ENCODE measurements at places on chromosomes 5 and 9. TPM values are rescaled to one million over a fixed set of nuclear protein-coding genes. Genes with fewer than 3 reads are reported as not detected.

DAP gene
- 77.7 TPM for total RNA-seq

SLC23A1 gene
- total RNA-seq, result not detected

DNA sequence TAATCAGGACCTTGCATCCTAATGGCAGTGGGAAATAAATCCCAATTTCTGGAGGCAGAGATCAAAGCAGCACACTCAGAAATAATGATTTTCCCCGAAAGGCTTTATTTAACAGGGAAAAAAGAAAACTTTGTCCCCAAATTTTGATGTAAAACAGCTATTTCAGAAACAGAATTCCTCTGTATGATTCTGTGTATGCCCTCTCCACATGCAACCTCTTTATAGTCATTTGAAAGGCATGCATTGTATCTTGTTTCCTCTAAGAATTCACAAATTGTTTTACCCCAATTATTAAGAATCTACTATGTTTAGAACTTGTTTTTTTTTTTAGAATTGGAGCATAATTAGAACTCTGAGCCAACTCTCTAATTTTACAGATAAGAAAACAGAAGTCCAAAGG is 2.7 kb upstream of the PTAR1 start:
- no peak for DNase-seq

DNA sequence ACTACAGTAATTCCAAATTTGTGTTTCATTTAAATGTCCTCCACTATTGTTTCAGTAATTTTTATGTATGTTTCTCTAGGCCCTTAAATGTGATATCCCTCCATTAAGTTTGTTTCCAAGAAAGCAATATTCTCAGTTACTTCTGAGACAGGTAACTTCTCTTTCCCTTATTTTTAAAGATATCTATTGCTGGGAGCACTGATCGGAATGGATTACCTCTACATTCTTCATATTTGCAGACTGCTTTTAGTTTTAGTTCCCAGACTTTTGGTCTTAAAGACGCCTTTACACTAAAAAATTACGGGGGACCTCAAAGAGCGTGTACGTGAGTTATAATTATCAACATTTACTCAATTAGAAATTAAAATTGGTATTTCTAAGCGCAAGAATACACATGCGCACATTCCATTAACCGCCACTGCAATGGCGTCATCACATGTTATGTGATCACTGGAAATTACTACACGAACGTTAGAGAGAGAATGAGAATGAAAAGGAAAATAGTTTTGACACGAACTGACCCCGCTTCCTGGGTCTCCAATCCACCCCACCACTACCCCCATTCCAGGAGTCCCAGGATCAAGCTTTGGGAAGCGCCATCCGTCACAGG is 519 bp upstream of the RAD50 start:
- no peak for DNase-seq

GRCh38 chr5:79573983-79574890 is 38.0 kb upstream of the TENT2 start:
- DNase-seq, result no peak

SEMA6A gene
- total RNA-seq, result 6.3 TPM

DNA sequence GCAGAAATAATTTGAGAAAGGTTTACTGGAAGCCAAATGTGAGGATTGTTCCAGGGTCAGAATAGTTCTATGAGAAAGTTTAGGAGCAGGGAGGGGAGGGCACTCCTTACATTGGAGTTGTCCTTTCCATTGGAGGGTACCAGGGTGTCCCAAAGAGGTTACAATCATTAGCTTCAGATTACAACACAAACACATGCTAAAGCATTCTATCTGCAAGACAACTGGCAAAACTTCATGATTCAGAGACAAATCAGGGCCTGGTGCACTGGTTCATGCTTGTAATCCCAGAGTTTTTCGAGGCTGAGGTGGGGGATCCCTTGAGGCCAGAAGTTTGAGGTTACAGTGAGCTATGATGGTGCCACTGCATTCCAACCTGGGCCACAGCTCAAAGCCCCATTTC is 51.8 kb downstream of the NSUN2 start:
- no peak for DNase-seq

DNA sequence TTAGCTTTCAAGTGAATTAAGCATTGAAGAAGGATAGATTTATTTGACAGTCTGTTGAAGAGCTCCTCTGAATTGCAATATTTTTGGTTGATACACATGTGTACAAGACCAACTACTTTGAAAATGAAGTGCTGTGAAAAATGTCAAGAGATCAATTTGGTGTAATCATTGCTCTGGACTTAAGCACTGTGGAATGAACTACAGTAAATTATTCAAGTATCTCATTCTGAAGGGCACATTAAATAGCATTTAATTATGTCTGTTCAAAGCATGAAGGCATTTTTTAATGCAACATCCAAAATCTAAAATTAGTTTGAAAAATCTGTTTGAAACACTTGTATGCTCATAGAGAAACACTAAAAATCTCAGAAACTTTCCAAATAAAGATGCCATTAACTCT is 107.5 kb downstream of the CDH18 start:
- DNase-seq, result no peak

GRCh38 chr9:117936185-117937130 is 232.3 kb downstream of the TLR4 start:
- DNase-seq, result no peak

ORM2 gene
- total RNA-seq, result not detected

DNA sequence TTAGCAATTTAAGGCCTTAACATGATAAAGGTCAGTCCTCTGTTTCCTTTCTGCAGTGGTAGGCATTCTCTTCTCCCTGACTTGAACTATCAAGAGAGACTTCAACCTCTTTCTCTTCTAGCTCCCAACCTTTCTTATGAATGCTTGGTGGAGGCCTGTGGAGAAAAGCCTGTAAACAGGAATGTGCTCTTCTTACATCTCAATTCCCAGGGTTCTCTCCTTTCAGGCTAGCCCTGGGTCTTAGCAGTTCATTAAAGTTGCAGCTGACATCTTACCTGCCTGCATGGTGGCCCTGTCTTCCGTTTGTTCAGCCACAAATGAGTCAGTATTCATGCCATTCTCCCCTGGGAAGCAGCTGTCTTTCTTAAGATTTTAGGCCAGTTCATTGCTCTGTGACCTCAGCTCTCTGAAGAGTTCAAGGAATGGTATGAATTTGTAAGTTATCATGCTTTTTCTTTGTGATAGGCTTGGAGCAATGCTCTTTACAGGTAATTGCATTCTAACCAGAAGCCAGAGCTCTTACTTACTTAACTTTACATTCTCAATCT is 77.8 kb downstream of the ADCY2 start:
- no peak for DNase-seq

DNA sequence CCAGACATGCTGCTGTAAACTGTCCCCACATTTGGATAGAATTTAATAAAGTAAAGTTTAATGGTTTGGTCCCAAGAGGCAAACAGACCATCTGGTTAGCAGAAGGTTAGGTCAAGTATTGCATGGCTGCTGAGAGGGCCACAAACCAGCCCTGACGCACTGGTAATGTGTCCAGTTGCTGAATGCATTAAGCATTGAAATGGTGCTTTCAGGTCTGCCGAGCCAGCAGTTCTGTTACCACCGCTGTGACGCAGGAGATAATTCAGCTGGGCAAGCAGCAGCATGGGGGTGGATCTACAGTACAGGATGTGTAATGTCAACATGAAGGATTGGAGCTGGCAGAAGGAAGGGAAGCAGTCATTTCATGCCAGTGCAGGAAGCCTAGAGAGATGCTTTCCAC is 16.0 kb downstream of the ZNF462 start:
- peak; percentile 70 for DNase-seq

DNA sequence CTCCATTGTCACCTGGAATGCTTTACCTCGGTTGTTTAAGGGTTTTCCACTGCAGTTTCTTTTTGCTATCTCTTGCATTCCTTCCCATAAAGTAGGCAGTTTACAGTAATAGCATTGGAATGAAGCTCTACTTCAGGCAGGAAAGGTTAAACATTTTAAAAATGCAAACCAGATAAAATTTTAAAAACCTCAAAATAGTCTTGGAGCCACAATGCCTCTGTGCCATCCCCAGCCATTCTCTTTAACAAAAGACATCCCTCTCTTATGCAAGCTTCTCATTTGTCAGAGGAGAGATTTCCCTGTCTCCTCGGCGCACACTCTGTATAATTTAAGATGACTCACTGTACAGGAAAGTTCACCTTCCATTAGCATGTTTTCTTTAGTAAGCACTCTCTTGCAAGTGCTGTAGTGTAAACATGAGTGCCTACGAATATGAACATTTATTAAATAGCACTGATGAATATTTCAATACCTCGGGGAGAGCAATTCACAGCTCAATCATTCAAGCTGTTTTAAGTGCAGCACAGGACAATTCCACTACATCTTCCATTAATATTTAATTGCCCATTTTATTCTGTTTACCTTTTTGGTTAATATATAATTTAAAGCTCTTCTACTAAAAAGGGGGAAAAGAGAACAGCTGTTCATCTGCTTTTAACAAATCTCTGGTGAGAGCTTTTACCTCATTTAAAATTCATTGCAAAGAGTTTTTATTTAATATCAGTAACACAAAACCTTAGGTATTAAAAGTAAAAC is 343.6 kb downstream of the SPATA31D1 start:
- DNase-seq, result peak; percentile 56

GRCh38 chr5:107806271-107806670 is 135.5 kb upstream of the EFNA5 start:
- no peak for DNase-seq

OR1Q1 gene
- total RNA-seq, result not detected

TCF7 gene
- total RNA-seq, result 4.8 TPM

STXBP1 gene
- 23.8 TPM for total RNA-seq

DNA sequence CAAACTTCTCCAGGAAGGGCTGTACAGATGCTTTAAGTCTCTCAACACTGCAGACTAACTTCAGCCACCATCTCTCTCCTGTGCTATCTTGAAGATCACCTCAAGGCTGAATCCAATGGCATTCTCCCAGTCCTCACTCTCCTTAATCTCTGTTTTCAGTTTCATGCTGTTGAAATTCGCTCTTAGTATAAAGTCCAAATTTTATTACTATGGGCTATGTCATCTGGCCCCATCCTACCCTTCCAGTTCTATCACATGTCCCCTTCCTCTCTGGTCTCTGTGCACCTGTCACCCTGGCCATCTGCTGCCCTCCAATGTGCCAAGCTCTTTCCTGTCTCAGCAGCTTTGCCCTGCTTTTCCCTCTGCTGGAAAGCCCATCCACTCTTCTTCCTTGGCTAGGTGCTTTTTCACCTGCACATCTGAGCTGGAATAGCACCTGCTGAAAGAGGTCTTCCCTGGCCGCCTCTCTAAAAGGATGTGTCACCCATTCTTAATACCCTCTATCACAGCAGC is 284.7 kb upstream of the MAP3K1 start:
- no peak for DNase-seq

GRCh38 chr5:144254552-144254951 is 83.9 kb downstream of the KCTD16 start:
- DNase-seq, result no peak

DNA sequence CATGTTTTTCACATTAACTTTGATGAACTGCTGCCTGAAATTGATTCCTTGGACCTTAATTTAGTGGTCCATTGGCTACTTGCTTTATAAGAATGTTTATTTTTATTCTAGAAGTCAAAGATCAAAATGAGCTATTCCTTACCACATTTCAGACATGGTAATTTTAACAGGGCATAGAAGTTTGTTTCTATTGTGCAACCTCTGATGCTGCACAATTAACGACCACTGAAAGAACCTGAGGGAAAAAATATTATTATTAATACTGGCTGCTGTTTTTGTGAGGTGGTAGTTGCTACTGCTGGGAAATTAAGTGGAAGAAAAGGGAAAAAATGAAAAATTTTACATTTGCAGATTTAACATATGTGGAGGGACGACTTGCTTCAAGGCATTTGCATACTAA is 37.9 kb upstream of the RAB3C start:
- no peak for DNase-seq

DNA sequence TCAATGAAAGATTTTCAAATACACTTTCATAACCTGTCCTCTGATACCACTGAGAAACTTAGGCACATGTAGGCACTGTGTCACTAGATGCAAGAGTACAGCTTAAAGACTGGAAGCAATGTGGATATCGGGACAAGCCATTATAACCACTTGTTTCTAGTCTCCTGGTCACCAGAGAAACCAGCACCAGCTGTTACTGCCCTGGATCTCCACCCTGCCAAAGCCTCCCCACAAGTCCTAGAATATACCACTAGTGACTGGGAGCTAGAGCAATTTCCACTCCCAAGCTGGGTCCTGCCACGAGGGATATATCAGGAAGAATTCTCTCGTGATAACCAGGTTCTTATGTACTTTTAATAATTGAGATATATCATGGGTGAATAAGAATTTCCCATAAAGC is 19.5 kb downstream of the REEP5 start:
- DNase-seq, result no peak

DNA sequence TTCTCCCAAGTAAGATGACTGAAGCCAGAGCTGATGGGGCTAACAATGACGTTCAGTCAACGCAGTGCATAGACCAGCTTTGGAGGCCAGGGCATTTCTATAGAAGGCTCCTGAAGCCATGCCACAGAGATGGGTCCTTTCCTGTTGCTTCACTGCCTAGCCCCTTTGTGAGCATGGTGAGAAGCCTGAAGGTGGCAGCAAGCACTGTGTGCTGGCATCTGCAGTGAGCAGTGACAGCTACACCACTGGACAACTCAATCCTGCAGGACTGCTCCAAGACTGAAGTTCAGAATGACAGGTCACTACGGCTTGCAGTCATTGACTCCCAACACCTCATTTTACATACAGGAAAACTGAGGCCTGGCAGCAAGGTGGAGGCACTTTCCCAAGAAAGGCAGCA is 229.0 kb downstream of the TSSK1B start:
- no peak for DNase-seq

TCOF1 gene
- 30.8 TPM for total RNA-seq

- DNase-seq, result no peak
Observed at GRCh38 chr9:99472240-99472915, 250.3 kb downstream of the SEC61B start.

GRCh38 chr5:33462456-33462855 is 21.7 kb downstream of the TARS1 start:
- DNase-seq, result no peak

- DNase-seq, result peak; percentile 65
Observed at GRCh38 chr5:112228667-112229066, 190.4 kb downstream of the EPB41L4A start.

DNA sequence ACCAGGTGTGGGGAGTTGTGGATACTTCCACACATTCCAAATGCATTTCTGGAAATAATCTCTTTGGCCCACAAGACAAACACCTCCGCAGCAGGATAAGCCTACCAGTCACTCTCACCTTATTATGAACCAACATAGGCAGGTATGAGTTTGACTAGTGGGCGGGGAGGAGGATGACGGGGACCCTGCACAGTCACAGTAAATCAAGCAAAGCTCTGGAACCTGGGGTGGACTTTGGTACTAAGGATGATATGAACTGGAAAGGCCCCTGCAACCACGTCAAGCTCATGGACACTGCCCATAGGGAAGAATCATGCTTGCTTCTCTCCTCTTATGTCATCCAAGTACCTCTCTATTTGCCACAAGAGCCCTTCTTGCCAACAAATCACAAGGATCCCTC is 259.4 kb downstream of the HSPA4 start:
- DNase-seq, result no peak

GRCh38 chr9:17280350-17281012 is 145.6 kb downstream of the CNTLN start:
- DNase-seq, result no peak

GRCh38 chr9:119177196-119177595 is 192.0 kb downstream of the BRINP1 start:
- no peak for DNase-seq
